ENCODE measurements at places on chromosomes 13 and 19.
A peak's percentile ranks its signal among the peaks of the same experiment; 100 is the strongest.

GRCh38 chr13:99199541-99200431, 868 bp upstream of the UBAC2 start:
- DNase-seq = no peak

DNA sequence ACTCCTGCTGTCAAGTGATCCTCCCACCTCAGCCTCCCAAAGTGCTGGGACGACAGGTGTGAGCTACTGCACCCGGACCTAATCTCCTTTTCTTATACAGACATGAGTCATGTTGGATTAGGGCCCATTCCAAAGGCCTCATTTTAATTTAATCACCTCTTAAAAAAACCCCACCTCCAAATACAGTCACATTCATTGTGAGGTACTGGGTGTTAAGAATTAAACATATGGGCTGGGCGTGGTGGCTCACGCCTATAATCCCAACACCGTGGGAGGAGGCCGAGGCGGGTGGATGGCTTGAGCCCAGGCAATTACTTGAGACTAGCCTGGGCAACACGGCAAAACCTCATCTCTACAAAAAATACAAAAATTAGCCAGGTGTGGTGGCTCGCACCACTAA, 46.6 kb downstream of the PIN1 start:
- DNase-seq = no peak

GRCh38 chr13:106690779-106691178, 122.8 kb upstream of the ARGLU1 start:
- no peak for DNase-seq

- DNase-seq = no peak
Measured at GRCh38 chr13:99218969-99219368, 18.3 kb downstream of the UBAC2 start.

GRCh38 chr13:81872581-81872980, 1531.7 kb upstream of the SPRY2 start:
- DNase-seq = no peak

- peak; percentile 85 for DNase-seq
Measured at GRCh38 chr13:40355126-40355724, 311.2 kb downstream of the FOXO1 start.

DNA sequence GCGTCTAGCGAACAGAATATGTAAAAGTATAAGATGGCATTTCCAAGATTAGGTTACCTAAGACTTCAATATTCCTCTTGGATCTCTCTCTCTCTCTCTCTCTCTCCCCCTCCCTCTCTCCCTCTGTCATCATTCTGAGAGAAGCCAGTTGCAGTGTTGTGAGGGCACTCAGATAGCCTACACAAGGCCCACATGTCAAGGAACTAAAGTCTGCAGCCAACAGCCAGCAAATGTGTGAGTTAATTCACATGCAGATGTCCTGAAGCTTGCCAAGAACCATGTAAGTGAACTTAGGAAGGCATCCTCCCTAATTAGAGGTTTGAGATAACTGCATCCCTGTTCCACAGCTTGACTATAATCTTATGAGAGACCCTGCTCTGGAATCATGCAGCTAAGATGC, 822.9 kb upstream of the PRR20A start:
- DNase-seq = no peak

DNA sequence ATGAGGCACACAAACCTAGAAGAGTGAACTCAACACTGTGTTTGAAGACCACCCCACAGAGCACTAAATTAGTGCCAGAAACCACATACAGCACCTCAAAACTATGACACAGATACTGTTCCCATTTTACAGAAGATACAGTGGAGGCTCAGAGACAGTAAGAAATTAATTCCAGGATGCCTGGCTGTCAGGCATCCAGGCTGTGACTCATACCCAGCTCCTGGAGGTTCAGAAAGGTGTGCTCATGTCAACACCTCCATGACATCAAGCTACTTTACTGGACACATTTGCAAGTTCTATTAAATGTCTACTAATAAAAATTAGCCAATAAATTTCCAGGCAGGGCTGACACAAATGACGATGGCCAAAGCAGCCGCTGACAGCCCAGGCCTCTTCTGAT, 176.3 kb downstream of the ABCC4 start:
- DNase-seq = no peak

- DNase-seq = peak; percentile 2
Measured at GRCh38 chr13:72255908-72256307, 388.9 kb upstream of the DACH1 start.

DNA sequence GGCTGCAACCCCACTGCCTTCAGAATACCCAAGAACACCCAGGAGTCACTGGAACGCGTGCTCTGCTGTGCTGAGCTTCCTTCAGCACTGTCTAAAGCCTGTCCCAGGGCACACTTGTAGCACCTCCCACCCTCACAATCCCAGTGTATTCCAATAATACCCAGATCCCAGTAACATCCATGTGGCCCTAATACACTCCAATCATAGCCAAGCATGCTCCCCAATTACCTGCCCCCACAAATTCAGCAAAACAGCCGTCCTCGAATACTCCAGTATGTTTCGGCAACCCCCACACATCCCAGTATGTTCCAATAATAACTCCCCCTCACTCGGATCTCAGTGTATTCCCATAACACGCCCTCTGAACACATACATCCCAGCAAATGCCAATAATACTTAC, 29.2 kb downstream of the SHANK1 start:
- DNase-seq = no peak

DNA sequence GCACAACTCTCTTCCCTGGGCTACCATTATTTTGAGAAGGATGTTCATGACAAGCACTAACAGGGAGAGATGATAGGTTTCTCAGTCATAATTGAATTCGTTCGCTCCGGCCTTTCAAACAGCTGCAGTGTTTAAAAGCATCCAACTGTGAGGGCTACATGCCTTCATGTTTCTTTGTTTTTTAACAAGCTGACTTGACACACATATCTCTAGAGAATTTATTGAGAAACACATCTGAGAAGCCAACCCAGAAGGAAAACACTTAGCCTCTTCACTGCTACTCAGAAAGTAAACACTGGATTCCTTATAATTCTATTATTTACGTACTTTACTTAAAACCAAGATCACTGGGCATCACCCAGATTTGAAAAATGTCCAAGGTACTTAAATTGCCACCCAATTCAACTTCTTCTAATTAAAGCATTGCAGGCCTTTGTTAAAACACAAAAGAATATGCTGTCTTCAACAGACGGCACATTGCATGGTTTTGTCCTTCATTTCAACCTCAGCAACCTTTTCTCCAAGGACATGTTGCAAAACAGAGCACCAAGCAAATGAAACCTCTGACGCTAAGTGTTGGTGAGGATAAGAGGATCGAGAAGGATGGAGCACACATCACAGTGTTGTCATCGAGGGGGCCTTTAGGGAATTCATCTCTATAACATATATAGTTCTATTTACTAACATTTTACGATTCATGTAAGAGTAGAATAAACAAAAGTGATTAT, 75.8 kb downstream of the TBC1D4 start:
- no peak for DNase-seq

DNA sequence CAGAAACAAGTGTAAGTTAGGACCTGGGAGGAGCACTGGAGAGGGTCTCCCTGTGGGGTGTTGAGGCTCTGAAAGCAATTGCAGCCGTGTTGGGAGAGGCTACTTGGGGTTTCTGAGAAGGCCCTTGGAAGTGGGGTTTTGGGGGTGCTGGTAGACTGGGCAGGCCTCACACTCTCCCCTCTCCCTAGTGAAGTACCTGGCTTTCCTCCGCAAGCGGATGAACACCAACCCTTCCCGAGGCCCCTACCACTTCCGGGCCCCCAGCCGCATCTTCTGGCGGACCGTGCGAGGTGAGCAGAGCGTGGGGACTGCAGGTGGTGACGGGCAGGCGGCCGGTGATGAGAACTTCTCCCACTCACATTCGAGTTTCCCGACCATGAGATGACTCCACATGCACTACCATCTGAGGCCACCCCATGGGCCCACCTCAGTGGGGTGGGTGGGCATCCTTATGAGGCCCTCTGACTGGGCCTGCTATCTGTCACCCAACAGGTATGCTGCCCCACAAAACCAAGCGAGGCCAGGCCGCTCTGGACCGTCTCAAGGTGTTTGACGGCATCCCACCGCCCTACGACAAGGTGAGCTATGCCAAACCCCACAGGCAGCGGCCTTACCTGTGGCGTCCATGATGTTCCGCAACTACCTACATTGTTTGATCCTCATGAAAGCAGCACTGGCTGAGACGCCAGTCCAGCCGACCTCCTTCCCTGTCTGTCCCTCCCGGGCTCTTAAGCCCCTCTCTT, 3.0 kb downstream of the RPL13A start:
- no peak for DNase-seq
